ENCODE measurements at places on chromosomes 3 and 15. TPM values are rescaled to one million over a fixed set of nuclear protein-coding genes. Genes with fewer than 3 reads are reported as not detected.

FOXB1 gene
- total RNA-seq, result 0.09 TPM

PRICKLE2 gene
- total RNA-seq, result not detected

AGBL1 gene
- 0.02 TPM for total RNA-seq

ISG20 gene
- 253 TPM for total RNA-seq

INAFM2 gene
- 16.6 TPM for total RNA-seq

CPLX3 gene
- 0.07 TPM for total RNA-seq

PATL2 gene
- total RNA-seq, result not detected

OXTR gene
- 0.23 TPM for total RNA-seq

CLCN2 gene
- total RNA-seq, result 6.2 TPM

STARD5 gene
- total RNA-seq, result 0.89 TPM

GHSR gene
- total RNA-seq, result not detected

FSIP1 gene
- total RNA-seq, result 0.52 TPM

FOXL2 gene
- total RNA-seq, result 3.0 TPM

GOLGA6B gene
- not detected for total RNA-seq

WNT5A gene
- 12.0 TPM for total RNA-seq

CPEB1 gene
- 1.6 TPM for total RNA-seq

NEIL1 gene
- total RNA-seq, result 3.6 TPM

FMN1 gene
- total RNA-seq, result 1.4 TPM

LRRN1 gene
- not detected for total RNA-seq

NAALADL2 gene
- total RNA-seq, result 0.69 TPM

CLN6 gene
- 18.0 TPM for total RNA-seq

TM6SF1 gene
- total RNA-seq, result 0.37 TPM

TRH gene
- total RNA-seq, result not detected

IFT122 gene
- 4.0 TPM for total RNA-seq

SLC2A2 gene
- total RNA-seq, result not detected

GOLGA8O gene
- total RNA-seq, result not detected

ARGFX gene
- total RNA-seq, result not detected

CGNL1 gene
- 0.98 TPM for total RNA-seq

TTC21A gene
- 1.2 TPM for total RNA-seq

ATP2B2 gene
- total RNA-seq, result not detected

C3orf85 gene
- not detected for total RNA-seq

HGD gene
- 1.3 TPM for total RNA-seq

TTC14 gene
- 23.9 TPM for total RNA-seq

ATP8B4 gene
- 2.8 TPM for total RNA-seq

DUOXA1 gene
- 0.98 TPM for total RNA-seq

PLSCR5 gene
- total RNA-seq, result not detected

FAM98B gene
- total RNA-seq, result 19.9 TPM

SI gene
- total RNA-seq, result not detected

TRPC1 gene
- 12.2 TPM for total RNA-seq

MOBP gene
- total RNA-seq, result not detected

HRG gene
- total RNA-seq, result not detected

RYR3 gene
- not detected for total RNA-seq

FAM219B gene
- 41.9 TPM for total RNA-seq
